ENCODE measurements at places on chromosomes 7 and 10.

DNA sequence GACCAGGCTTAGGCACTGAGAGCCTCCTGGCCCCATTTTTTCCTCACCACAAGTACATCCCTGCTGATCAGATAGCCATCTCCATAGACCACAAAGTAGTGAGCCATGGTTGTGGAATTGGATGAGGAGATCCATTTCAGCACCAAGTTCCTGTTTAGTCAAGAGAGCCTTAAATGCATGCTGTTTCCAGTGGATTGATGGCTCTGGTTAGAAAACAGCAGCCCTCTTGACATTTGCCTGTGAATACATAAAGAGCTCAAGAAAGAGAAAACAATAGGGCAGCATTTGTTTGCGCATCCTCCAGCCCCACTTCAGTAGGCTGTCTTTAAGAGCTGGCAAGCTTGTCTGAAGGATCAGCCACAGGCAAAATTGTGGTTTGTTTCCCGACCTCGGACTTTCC lies 251.2 kb downstream of the POU6F2 start:
- no peak for DNase-seq

- no peak for DNase-seq
These were observed 64.5 kb downstream of the LRRTM3 start for GRCh38 chr10:66990143-66990830.

GRCh38 chr7:17021205-17021604 lies 139.4 kb upstream of the AGR3 start:
- DNase-seq: no peak

- DNase-seq: no peak
These were observed 2.5 kb downstream of the PDLIM1 start for GRCh38 chr10:95288303-95288702.

GRCh38 chr10:124076148-124076733 lies 17.2 kb downstream of the CHST15 start:
- DNase-seq: peak; percentile 40

GRCh38 chr7:2037301-2037807 lies 195.4 kb downstream of the MAD1L1 start:
- peak; percentile 2 for DNase-seq

- DNase-seq: peak; percentile 15
These were observed 1.4 kb downstream of the TRA2A start for GRCh38 chr7:23530405-23530804.

DNA sequence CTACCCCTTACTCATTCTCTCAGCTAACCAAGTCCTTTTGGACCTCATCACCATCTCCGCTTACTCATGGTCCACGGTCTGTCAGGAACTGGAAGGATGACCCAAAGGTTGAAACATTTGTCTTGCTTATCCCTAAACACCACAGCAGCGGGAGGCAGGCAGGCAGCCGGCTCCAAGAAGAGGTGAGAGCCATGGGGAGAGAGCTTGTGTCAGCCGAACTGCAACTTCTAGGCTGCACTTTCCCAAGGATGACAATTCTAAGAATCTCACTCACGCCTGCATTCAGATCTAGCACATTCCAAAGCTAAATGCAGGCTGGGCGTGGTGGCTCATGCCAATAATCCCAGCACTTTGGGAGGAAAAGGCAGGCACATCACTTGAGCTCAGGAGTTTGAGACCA lies 86.0 kb downstream of the SPDYE5 start:
- no peak for DNase-seq

- DNase-seq: no peak
These were observed 48.6 kb upstream of the APBB1IP start for GRCh38 chr10:26389533-26389932.

DNA sequence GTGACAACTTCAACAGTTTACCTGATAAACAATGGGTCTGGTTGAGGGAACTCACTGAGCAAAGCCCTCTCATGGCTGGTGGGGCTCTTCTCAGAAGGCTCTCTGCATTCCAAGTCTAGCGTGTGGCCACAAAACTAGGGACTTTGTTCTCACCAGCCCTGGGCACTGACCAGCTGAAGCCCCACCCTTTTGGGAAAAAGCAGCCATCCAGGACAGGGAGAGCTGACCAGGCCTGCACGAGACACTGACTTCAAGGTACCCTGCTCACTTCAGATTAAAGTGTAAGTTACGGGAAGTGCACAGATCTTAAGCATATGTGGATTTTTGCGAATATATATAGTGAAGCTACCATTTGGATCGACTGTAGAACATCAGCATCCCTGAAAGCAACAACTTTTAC lies 67.4 kb upstream of the LRRC4 start:
- DNase-seq: no peak

DNA sequence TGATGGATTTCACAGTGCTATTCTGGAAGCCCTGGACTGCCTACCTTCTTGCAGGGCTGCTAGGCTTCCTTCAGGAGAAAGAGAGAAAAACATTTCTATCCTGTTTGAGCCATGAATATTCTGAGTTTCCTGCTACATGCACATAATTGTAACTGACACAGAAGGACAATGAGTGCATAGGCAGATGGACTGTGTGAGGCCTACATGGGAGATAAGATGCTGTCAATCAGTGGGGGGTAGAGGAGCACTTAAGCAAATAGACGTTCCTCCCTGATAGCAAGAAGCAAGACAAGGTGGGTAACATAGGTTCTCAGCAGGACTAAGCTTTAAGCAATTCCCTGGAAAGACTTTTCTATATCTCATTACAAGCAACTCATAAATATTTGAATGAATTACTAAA lies 11.6 kb downstream of the ALDH18A1 start:
- DNase-seq: no peak

GRCh38 chr7:81845744-81846241 lies 75.9 kb upstream of the HGF start:
- DNase-seq: no peak

DNA sequence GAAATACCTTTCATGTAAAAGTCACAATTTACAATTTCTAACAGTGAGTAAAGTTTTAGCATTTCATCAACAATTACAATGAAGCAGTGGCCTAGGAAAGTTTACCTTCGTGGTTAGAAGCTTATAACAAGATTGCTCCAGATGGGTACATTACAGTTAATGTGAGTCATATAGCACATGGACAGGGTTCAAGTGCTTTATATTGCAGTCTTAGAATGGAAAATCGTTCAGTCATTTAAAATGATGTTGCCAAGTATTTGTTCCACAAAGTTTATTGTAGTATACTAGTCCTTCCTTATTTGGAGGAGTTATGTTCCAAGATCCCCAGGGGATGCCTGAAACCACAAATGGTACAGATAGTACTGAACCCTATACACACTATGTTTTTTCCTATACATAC lies 174.6 kb upstream of the TARP start:
- DNase-seq: no peak

DNA sequence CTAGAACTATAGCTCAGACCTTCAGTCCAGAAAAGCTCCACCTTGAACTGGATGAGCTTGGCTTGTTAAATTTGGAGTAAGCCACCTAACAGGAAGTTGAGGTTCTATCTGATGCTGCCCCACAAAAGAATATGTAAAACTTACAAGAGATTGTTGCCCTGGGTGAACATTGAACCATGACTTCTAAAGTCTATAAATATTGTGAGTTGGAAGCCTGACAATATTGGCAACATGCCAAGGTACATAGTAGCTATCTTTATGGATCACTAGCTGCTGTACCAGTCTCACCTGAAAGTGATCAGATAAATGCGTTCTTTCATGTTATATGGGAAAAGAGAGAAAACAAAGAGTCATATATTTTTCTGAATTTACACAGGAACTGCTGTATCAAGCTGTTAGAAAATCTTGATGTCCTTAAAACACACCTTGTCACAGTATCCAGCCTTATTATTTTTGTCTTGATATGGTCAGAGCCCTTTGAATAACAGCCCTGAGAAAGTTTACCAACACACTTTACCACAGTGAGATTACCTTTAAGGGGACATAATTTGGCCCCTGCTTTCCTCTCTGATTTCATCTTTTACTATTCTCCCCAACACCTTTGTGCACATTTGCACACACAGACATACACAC lies 92.0 kb downstream of the LSMEM1 start:
- DNase-seq: no peak

DNA sequence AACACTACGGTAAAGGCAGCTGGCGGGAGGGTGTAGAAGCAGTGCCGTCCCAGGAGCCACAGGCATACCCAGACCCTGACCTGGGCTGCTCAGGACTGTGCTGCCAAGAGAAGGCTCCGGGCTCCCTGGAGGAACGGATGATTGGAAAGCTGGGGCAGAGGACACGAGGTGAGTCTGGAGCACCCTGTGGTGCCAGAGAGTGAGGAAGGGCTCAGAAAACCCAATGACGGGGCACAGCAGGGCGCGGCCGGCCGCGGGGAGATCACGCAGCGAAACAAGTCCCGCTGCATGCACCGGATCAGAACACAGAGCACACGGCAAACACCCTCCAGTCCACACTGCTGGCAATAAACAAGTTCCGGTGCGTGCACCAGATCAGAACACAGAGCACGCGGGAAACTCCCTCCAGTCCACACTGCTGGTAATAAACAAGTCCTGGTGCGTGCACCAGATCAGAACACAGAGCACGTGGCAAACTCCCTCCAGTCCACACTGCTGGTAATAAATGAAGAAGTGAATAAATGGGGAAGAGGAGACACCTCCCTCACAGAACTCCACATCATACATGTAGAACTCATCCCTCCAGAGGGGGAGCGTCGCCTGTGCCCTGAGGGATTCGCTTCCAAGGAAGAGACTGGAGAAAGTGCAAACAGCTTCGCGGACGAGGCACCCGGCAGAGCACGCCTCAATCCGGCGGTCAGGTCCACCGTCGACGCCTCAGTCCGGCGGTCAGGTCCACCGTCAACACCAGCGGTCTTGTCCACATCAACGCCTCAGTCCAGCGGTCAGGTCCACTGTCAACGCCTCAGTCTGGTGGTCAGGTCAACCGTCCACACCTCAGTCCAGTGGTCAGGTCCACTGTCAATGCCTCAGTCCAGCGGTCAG lies 265.0 kb downstream of the MAD1L1 start:
- peak; percentile 3 for DNase-seq

- DNase-seq: no peak
These were observed 149.5 kb downstream of the AHR start for GRCh38 chr7:17447728-17448478.

GRCh38 chr10:49746626-49747302 lies 15.4 kb downstream of the OGDHL start:
- DNase-seq: no peak

GRCh38 chr7:140562926-140563481 lies 77.6 kb downstream of the DENND2A start:
- DNase-seq: no peak

DNA sequence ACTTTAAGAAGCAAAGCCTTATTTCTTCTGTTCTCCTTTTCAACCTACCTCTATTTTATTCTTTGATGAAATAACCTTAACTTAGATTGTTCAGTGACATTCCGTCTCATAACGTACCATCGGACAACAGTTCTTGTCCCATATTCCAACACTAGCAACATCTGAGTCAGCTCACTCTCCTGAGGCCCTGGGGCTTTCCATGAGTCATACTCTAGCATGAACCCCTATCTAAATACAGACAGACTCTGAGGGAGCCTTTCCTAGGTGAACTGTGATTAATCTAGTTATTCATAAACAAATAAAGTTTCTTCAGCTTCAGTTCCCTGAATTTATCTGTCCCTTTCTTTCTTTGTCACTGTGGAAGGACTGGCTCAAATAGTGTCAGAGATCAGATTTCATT lies 168.7 kb upstream of the LYZL1 start:
- DNase-seq: no peak

GRCh38 chr10:86139066-86139657 lies 227.4 kb downstream of the GRID1 start:
- DNase-seq: peak; percentile 53

DNA sequence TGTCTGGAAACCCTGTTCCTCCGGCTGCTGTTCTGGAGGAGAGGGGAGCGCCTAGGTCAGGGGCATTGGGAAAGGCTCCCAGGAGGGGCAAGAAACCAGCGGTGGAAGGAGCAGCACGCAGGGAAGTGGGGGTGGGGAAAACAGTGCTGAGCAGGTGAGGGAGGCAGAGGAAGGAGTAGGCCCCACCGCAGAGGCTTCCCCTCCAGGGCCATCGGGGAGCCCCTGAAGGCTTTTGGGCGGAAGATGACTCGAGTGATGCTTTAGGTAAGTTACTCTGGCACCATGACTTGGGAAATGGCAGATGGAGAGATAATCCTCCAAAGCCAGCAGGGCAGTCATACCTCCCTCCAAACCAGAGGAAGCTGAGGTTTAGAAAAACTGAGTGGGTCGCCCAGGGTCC lies 106.5 kb upstream of the ANLN start:
- no peak for DNase-seq

- DNase-seq: no peak
These were observed 5.9 kb upstream of the NUP42 start for GRCh38 chr7:23175938-23176337.

- DNase-seq: no peak
These were observed 146.6 kb downstream of the RAPGEF5 start for GRCh38 chr7:22210355-22210754.

GRCh38 chr10:103523683-103524082 lies 30.2 kb downstream of the NEURL1 start:
- no peak for DNase-seq

DNA sequence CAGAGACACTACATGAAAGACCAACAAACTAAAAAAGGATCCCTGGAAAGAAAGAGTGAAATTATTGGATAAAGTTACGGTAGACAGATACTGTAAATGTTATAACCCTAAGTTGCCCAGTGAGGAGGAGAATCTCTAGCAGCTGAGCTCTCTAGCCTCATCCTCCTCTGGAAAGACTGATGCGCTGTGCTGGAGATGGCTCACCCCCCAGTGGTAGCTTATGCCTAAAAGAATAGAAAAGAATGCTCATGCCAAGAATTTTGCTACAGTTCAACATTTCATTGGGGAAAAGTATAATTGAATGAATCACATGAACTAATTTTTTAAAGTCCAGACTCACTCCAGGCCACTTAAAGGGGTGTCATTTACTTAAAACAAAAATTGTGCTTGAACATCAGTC lies 50.8 kb upstream of the RNF32 start:
- DNase-seq: no peak

GRCh38 chr10:119207713-119208552 lies 562 bp downstream of the GRK5 start:
- DNase-seq: peak; percentile 50

DNA sequence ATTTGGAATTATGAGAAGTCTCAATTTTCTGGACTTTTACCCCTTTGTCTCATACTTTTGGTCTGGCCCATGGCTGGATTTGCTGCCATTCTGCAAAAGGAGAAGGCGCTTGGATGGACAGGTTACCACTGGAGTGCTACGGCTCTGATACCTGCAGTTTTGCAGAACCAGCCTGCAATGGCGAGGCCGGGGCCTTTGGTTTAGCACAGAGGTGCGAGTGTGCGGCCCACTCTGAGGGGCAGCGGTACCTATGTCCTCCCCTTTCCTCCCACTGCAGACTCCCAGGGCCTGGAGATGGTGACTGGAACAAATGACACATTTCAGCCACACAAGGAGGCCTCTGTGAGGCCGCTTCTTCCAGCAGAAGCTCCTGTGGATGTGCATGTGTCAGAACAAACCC lies 11.9 kb downstream of the ZNF777 start:
- DNase-seq: no peak

GRCh38 chr10:127549009-127549408 lies at the start of gene NPS:
TSS of gene NPS (plus strand) at chr10:127549309. CDS start at chr10:127549369, 60 bp downstream.
- DNase-seq: no peak

DNA sequence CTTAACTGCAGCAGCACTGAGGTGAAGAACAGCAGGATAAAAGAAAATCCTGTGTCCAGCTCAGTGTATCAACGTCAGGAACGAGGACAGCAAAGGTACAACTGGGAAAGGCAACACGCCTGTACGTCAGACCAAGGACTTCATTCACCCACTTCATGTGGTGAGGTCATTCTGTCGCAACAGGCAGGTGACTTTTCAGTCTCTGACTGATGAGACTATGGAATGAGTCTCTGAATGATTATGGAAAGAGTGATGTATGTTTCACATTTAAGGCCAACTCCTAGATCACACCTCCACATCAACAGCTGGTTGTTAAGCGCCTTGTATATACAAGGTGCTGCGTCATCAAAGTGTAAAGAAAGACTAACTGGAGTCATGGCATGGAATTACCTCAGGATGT lies 297.6 kb upstream of the SP8 start:
- DNase-seq: no peak
